ENCODE measurements at places on chromosomes 5 and 9. TPM values are rescaled to one million over a fixed set of nuclear protein-coding genes. Genes with fewer than 3 reads are reported as not detected.

DNA sequence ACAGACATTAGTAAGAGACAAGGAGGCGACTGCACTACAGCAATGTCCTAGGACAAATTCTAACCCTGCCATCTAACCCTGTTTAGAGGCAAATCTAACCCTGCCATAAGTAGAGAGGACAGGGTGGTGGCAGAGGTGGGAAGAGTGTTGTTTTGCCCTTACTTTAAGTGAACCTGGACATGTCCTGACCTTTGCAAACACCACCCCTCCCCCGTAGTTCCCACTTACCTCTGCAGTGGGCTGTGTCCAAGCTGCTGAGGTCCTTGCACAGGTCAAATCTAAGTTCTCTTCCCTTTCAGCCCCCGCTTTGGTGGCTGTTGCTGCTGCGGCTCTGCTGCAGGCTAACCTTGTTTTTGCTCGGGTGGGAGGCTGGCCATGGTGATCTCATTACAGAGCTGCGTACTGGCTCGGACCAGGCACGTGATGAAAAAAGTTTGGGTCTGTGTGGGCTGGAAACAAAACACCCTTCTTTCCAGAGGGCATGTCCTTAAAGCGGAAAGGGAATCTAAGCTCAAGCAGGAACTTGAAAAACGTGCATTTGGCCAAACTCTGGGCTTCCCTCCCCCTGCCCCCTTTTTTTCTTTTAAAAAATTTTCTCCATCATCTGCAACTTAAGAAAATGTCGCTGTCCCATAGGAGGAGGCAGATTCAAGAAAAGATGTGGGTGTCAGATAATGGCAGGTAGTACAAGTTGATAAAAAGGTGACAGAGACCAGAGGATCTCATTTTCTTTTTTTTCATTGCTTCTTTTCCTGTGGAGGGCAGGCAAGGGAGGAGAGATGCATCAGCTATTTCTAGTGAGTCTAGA, at the start of gene FAXDC2:
Gene FAXDC2, minus strand, starts transcription at position 349 of the 808 bp plus-strand sequence. CDS start 12,425 bp downstream, outside the sequence.
- peak; percentile 82 for DNase-seq

The IFNA2 gene
- total RNA-seq = not detected

The SSBP2 gene
- total RNA-seq = 21.8 TPM

The PCDHAC2 gene
- total RNA-seq = 0.06 TPM

DNA sequence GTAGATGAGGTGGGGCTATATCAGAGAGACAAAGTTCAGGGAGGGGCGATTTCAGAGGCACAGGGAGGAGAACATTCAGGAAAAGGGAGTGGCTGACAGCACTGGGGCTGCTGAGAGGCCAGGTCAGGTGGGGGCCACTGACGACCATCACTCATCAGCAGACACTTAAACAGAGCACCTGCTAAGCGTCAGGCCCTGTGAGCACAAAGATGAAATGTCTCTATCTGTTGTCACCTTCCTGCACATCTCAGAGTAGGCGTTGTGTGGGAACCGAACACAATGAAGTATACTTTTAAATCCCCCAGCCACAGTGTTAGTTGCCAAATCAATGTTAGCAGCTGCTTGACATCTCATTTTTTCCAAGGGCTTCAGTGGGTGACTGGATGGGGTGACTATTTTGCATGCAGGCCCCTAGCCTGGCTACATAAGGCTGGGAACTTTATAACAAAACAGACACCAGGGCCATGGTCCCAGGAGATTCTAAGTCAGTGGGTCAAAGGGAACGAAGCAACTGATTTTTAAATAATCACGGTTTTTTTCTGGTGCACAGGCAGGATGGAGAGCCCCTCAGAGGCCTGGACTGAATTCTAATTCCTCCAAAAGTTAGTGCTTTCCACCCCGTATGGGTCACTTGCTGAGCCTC, 31.1 kb upstream of the ANKRD18A start:
- DNase-seq = no peak

DNA sequence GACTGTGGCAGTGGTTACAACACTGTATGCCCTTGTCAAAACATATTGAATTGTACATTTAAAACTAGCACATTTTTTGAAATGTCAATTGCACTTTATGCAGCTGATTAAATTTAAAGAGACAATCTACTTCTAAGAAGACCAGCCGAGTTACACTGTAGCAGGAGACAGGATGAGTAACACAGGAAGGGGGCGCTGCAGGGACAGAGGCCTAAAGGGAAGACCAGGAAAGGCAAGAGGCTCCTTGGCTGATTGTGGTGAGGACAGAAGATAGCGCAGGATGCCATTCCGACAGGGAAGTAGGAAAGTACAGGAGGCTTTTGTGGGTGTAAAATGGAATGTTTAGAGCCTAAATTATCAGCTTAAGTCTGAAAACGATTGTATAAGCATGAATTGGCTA, 28.2 kb upstream of the PPP2R2B start:
- peak; percentile 6 for DNase-seq

DNA sequence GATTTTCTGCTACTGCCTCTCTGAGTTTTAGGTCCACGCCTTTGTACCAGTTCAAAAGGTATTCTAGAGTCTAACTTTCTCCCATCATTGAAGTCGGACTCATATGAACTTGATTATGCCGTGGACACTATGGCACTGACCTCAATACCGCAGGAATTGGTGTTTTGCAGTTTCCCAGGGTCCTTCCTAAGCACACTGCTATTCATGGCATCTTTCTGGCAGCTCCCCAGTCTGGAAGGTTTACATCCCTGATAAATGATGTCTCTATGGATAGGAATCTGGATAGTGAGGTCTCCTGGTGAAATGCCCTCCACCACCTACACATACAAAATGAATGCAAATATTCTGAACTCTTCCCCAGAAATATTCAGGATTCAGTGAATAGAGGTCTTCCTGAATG, 422.2 kb downstream of the CTNND2 start:
- DNase-seq = no peak

- no peak for DNase-seq
Observed at GRCh38 chr5:122730037-122730436, 44.8 kb upstream of the SNX2 start.

DNA sequence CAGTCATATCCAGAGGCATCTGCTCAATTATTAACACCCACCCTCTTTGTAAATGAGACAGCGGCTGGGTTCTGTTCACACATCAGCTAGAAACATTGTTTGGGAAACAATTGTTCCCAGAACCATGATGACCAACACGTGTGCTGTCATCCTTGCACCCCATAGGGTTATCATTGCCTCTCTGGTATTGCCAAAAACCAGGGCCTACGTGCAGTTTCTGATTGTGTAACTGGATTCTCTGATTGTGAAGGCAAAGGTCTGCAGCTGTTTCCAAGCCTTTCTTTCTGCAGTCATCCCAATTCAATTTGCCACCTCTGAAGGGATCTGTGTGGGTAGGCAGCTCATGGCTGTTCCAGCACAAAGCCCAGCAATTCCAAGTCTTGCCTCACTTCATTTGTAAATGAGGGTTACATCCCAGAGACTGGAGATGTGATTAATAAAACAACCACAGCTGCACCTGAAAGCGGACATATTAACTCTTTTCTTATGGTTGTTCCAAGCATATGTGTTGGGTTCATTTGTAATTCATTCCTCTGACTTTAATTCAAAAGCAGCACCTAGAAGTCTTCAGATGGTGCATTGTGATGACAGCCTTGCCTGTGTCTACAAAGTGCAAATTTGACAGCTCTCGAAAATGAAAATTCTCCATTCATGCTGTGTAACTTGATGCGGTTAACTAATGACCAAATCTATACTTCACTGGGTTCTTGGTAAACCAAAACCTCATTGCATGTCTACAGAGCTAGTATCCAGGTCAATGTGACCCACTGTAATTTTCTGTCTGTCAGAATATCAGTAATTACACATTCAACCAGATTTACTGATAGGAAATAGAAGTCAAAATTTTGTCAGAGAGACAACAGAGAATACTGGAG, 66.6 kb downstream of the YIPF5 start:
- peak; percentile 25 for DNase-seq

GRCh38 chr5:155342956-155343355, 329.4 kb downstream of the KIF4B start:
- no peak for DNase-seq

The GPR151 gene
- total RNA-seq = not detected

Measured in LHCN-M2 (cell line).